K562 (cell line): ENCODE measurements at places on chromosomes 5 and 9. TPM values are rescaled to one million over a fixed set of nuclear protein-coding genes. Genes with fewer than 3 reads are reported as not detected.

DNA sequence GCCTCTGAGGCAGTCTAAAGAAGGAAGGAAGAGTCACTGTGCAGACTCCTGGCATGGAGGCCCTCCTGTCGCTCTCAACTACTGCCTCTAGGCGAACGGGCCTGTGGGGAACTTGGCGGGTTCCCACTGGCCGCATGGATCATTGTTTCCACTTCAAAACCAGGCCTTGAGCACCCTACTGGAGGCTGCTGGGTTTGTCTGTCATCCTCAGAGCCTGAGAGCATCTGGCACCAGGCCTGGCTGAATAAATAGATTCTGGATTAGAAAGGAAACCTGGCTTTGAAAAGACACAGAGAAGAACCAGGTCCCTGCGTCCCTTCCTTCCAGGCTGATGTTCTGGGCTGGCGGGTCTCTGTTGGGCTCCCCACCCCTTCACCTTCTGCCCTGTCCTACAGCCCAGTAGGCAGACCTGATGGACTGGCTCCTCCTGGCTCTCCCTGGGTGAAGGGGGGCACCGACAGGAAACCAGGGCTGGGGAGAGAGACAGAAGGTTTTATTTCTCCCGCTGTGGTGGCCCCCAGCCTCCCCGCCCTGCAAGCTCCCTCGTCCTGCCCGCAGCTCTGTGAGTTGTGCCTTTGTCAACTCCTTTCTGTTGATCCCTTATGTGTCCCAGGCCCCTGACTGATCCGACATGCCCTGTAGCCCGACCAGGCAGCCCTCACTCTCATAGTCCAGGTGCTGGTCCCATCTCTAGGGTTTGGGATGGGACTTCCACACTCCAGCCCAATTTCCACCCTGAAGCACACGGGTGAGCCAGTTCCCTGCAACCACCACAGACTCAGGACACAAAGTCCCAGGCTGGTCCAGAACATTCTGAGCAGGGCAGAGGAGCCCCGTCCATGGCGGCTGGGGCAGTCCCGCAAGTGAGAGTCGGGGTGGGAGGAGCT, 50.1 kb downstream of the ADAMTS2 start:
- H3K36me3 ChIP-seq, result no peaks in the 10 kb centered on the region
- no peak for DNase-seq
- peaks cover 61% of the 10 kb centered on the region for H3K27me3 ChIP-seq

- no peaks in the 10 kb centered on the region for H3K36me3 ChIP-seq
- H3K4me1 ChIP-seq, result peaks cover 7% of the 10 kb centered on the region
- H3K27ac ChIP-seq, result no peak overlapping the region
- H3K4me3 ChIP-seq, result no peak overlapping the region
- H3K27me3 ChIP-seq, result peaks cover 49% of the 10 kb centered on the region
- no peak for DNase-seq
Measured at GRCh38 chr9:93865245-93865644, 89.9 kb downstream of the BARX1 start.

DNA sequence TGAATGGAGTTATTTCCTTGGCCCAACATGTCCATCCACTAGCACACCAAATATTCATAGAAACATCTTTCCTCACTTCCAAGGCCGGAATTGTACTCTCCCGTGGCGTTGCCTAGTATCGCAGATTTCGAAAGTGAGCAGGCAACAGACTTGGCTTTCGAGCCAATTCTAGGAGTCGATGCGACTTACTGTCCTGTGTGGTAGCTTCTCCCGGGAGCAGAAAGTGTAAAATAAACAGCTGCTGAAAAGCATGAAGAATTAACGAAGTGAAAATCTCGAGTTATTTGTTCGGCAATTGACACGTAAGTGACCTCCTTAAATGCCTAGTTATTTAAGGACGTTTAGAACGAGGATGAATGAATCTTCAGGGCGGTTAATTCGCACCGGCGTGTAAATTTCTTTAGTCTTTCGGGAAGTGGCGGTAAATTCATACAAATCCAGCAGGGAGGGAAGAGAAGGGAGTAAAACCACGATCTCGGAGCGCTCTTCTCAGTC, 449 bp upstream of the PCSK5 start:
- H3K4me3 ChIP-seq, result no peak overlapping the region
- no peak overlapping the region for H3K27ac ChIP-seq
- no peaks in the 10 kb centered on the region for H3K36me3 ChIP-seq
- no peaks in the 10 kb centered on the region for H3K4me1 ChIP-seq
- no peak for DNase-seq

- DNase-seq, result no peak
- H3K36me3 ChIP-seq, result no peaks in the 10 kb centered on the region
- H3K27me3 ChIP-seq, result peaks cover 7% of the 10 kb centered on the region; the same call in 1 of the 2 replicates
Measured at GRCh38 chr5:53820119-53820801, 259.8 kb downstream of the NDUFS4 start.

GRCh38 chr5:141743866-141744272, 61.8 kb upstream of the ARAP3 start:
- H3K27me3 ChIP-seq, result peaks cover 5% of the 10 kb centered on the region; the same call in 1 of the 2 replicates
- H3K4me3 ChIP-seq, result no peak overlapping the region
- no peak for DNase-seq
- H3K36me3 ChIP-seq, result no peaks in the 10 kb centered on the region
- no peak overlapping the region for H3K27ac ChIP-seq
- H3K4me1 ChIP-seq, result peaks cover 3% of the 10 kb centered on the region

DNA sequence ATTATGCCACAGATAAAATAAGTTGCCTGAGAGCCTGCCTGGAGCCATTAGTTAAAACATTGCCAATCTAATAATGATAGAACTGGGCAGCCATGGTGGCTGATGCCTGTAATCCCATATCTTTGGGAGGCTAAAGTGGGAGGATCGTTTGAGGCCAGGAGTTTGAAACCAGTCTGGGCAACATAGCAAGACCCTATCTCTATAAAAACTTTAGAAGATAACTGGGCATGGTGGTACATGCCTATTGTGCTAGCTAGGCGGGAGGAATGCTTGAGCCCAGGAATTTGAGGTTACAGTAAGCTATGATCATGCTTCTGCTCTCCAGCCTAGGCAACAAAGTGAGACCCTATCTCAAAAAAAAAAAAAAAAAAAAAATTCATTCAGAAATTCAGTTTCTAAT, 52.6 kb downstream of the RAI14 start:
- no peak for DNase-seq
- H3K27ac ChIP-seq, result no peak overlapping the region
- no peak overlapping the region for H3K4me3 ChIP-seq
- peaks cover 2% of the 10 kb centered on the region; the same call in 1 of the 3 replicates for H3K36me3 ChIP-seq
- H3K27me3 ChIP-seq, result no peaks in the 10 kb centered on the region

GRCh38 chr5:96243203-96243602, 189.8 kb downstream of the PCSK1 start:
- no peaks in the 10 kb centered on the region for H3K36me3 ChIP-seq
- no peak overlapping the region for H3K27ac ChIP-seq
- H3K4me1 ChIP-seq, result no peaks in the 10 kb centered on the region
- H3K27me3 ChIP-seq, result no peaks in the 10 kb centered on the region; the same call in 1 of the 2 replicates
- no peak overlapping the region for H3K4me3 ChIP-seq

Gene SLC1A1
- 0.07 and 0.16 TPM in 2 replicates for total RNA-seq

Gene FRMD3
- total RNA-seq, result 0.29 and 0.51 TPM in 2 replicates
